ENCODE measurements at places on chromosomes 3 and 15. TPM values are rescaled to one million over a fixed set of nuclear protein-coding genes. Genes with fewer than 3 reads are reported as not detected.

- H3K36me3 ChIP-seq: no peaks in the 10 kb centered on the region
- H3K4me1 ChIP-seq: no peaks in the 10 kb centered on the region
- no peak overlapping the region for H3K4me3 ChIP-seq
- DNase-seq: no peak
- no peak overlapping the region for H3K27ac ChIP-seq
Observed at GRCh38 chr3:78818161-78818985, 949.4 kb downstream of the ROBO1 start.

RPS27L gene
- total RNA-seq: 164 TPM

RAB6B gene
- 7.6 TPM for total RNA-seq

- no peak overlapping the region for H3K4me3 ChIP-seq
- no peak overlapping the region for H3K27ac ChIP-seq
- no peak for DNase-seq
- peaks cover 5% of the 10 kb centered on the region for H3K4me1 ChIP-seq
- no peaks in the 10 kb centered on the region for H3K36me3 ChIP-seq
- no peaks in the 10 kb centered on the region for H3K27me3 ChIP-seq
Observed at GRCh38 chr3:194592798-194593752, 40.1 kb downstream of the TMEM44 start.

GRCh38 chr3:30751610-30752299, 142.7 kb downstream of the GADL1 start:
- H3K36me3 ChIP-seq: no peaks in the 10 kb centered on the region
- DNase-seq: peak; percentile 24
- no peak overlapping the region for H3K4me3 ChIP-seq
- H3K4me1 ChIP-seq: peaks cover 38% of the 10 kb centered on the region

- DNase-seq: peak; percentile 34
- peaks cover 12% of the 10 kb centered on the region for H3K4me1 ChIP-seq
- H3K27me3 ChIP-seq: peaks cover 6% of the 10 kb centered on the region
- H3K27ac ChIP-seq: peak within 1 kb of the TSS; percentile 76
- peak within 1 kb of the TSS; percentile 84 for H3K4me3 ChIP-seq
Observed at GRCh38 chr3:196968233-196969133, at the start of gene PIGZ. PIGZ (minus strand) TSS chr3:196968833; CDS start chr3:196952031, 16,802 bp downstream.

- no peaks in the 10 kb centered on the region for H3K36me3 ChIP-seq
- no peak overlapping the region for H3K4me3 ChIP-seq
- no peaks in the 10 kb centered on the region for H3K27me3 ChIP-seq
- no peak overlapping the region for H3K27ac ChIP-seq
- DNase-seq: no peak
- H3K4me1 ChIP-seq: no peaks in the 10 kb centered on the region
Observed at GRCh38 chr15:88982304-88982945, 69.2 kb upstream of the MFGE8 start.

BSN gene
- total RNA-seq: 0.09 TPM

DNA sequence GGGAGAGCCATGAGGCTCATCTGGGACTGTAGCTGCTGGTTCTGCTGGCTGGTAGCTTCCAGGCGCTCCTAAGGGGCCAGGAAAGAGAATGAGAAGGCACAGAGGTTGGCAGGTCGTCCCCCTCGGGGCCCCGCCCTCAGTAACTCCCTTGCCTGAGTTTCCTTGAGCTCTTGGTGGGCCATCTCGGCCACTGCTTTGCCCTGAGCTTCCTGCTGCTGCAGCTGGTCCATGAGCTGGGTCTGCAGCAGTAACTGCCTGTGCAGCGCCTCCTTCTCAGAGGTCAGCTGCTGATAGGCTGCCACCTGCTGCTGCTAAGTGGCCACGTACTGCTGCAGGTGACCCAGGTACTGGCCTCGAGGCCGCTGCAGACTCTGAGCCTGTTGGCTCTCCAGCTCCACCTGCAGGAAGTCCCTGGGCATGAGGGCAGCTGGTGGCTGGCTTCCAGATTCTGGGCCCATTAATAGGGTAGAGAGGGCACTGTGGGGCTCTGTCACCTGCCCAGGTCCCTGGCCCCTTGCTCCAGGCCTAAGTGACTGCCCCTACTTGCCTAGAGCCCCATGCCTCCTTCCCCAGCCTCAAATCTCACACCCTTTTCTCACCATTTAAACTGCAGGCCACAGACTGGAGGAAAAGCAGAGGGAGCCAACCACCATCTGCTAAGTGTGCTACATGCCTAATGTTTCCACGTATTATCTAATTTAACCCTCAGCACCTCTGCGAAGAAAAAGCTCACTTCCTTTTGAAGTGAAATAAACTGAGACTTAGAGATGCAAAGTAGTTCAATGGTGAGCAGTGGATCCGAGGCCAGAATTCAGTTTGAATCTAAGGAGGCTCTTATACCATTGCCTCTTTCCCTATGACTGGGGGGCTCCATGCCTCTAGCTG, 10.8 kb upstream of the VPS33B start:
- peaks cover 10% of the 10 kb centered on the region for H3K27me3 ChIP-seq
- no peak overlapping the region for H3K27ac ChIP-seq
- peak; percentile 53 for DNase-seq
- no peaks in the 10 kb centered on the region for H3K4me1 ChIP-seq

- no peaks in the 10 kb centered on the region for H3K4me1 ChIP-seq
- no peaks in the 10 kb centered on the region for H3K27me3 ChIP-seq
Observed at GRCh38 chr15:74174958-74175253, 1.4 kb downstream of the ISLR start.

CPB1 gene
- not detected for total RNA-seq

DNA sequence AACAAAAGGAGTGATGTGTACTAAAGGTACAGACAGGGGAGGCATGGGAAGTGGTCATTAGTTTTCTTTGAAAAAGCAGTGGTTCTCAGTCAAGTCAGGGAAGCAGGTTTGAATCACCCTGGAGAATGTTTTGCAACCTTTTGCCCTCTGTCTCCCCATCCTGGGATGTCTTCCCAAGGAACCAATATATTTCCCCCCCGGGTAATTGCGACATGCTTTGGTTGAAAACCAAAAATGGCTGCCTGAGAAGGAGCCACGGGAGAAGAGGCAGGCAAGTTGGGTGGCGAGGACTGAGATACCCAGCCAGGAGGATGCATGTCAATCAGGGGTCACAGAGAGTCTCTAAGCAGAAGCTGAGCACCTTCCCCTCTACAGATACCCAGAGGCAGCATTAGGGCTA, 20.2 kb upstream of the PPP1R2 start:
- H3K4me3 ChIP-seq: no peak overlapping the region
- peaks cover 13% of the 10 kb centered on the region for H3K4me1 ChIP-seq
- H3K27me3 ChIP-seq: peaks cover 4% of the 10 kb centered on the region
- no peaks in the 10 kb centered on the region for H3K36me3 ChIP-seq
- no peak for DNase-seq
- H3K27ac ChIP-seq: no peak overlapping the region

DNA sequence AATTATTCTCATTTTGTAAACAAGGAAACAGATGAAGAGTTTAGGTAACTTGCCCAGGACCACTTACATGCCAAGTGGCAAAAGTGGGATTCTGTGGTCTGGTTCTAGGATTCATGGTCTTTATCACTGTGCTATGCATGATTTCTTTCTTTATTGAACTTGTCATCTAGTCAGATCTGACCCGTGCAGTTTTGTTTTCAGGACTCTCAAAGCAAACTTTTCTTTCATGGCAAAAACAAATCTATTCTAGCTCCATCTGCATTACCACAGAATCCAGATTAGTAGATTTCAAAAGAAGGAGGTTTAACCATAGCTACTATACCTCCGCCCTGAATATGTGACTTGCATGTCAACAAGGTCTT, 404.4 kb downstream of the PTPRG start:
- no peaks in the 10 kb centered on the region for H3K4me1 ChIP-seq
- no peaks in the 10 kb centered on the region for H3K36me3 ChIP-seq
- no peak overlapping the region for H3K27ac ChIP-seq
- no peaks in the 10 kb centered on the region for H3K27me3 ChIP-seq
- H3K4me3 ChIP-seq: no peak overlapping the region
- no peak for DNase-seq

GRCh38 chr15:41892621-41893421, 1.0 kb downstream of the SPTBN5 start:
- no peak overlapping the region for H3K4me3 ChIP-seq
- H3K27ac ChIP-seq: peak overlapping the region; percentile 12
- no peak for DNase-seq
- H3K4me1 ChIP-seq: peaks cover 18% of the 10 kb centered on the region

DNA sequence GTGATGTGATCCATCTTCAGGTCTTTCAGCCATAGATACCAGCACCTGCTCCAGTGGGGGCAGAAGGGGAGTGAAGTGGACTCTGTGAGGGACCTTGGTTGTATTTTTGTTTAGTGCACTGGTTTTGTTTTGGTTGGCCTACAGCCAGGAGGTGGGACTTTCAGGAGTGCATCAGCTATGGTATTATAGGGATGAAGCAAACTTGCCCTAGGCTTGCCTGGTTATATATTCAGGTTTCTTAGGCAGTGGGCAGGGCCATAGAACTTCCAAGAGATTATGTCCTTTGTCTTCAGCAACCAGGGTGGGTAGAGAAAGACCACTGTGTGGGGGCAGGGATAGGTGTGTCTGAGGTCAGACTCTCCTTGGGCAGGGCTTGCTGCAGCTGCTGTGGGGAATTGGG, 337.3 kb upstream of the SGO1 start:
- no peak overlapping the region for H3K27ac ChIP-seq
- DNase-seq: no peak
- H3K4me3 ChIP-seq: no peak overlapping the region

- H3K27ac ChIP-seq: no peak overlapping the region
- H3K4me1 ChIP-seq: peaks cover 9% of the 10 kb centered on the region
- H3K36me3 ChIP-seq: no peaks in the 10 kb centered on the region
- peak; percentile 8 for DNase-seq
Observed at GRCh38 chr15:31297575-31298456, 28.8 kb upstream of the KLF13 start.

DNA sequence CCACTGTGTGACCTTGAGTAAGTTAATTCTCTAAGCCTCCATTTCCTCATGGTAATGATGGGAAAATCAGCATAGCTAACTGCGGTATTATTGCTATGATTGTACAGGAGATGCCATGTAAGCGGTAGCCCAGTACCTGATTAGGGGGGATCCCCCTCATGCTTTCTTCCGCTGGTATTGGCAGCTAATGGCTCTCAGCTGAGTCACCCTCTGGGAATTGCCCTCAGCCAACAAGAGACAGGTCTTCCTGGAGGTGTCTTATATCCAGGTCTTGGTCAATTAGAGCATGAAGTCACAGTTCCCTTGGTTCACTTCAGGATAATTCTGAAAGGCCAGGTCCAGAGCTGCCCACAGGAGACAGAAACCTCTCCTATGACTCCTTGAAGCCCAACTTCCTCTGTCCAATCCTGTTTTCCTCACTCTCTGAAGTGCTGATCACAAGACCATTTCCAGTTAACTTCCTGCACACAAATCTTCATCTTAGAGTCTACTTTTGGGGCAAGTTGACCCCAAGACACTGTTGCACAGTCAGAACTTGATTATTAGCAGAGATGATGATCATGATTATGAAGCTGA, 724.7 kb upstream of the ZNF385D start:
- no peak overlapping the region for H3K27ac ChIP-seq
- no peaks in the 10 kb centered on the region for H3K36me3 ChIP-seq
- H3K4me3 ChIP-seq: no peak overlapping the region
- no peaks in the 10 kb centered on the region for H3K4me1 ChIP-seq
- no peaks in the 10 kb centered on the region for H3K27me3 ChIP-seq

GRCh38 chr15:35288580-35288979, 203.5 kb upstream of the NANOGP8 start:
- H3K36me3 ChIP-seq: no peaks in the 10 kb centered on the region
- no peak overlapping the region for H3K4me3 ChIP-seq
- no peaks in the 10 kb centered on the region for H3K4me1 ChIP-seq

VPS39 gene
- 70.6 TPM for total RNA-seq

LSAMP gene
- total RNA-seq: not detected

GRCh38 chr3:60657972-60658371, 593.3 kb downstream of the FHIT start:
- H3K36me3 ChIP-seq: no peaks in the 10 kb centered on the region
- no peak overlapping the region for H3K27ac ChIP-seq
- DNase-seq: no peak
- H3K27me3 ChIP-seq: peaks cover 2% of the 10 kb centered on the region
- H3K4me1 ChIP-seq: peaks cover 5% of the 10 kb centered on the region

MKRN3 gene
- total RNA-seq: 1.0 TPM

- H3K36me3 ChIP-seq: peaks cover 31% of the 10 kb centered on the region
- DNase-seq: no peak
- H3K27me3 ChIP-seq: no peaks in the 10 kb centered on the region
- H3K4me1 ChIP-seq: peaks cover 14% of the 10 kb centered on the region
- H3K27ac ChIP-seq: no peak overlapping the region
Observed at GRCh38 chr3:19961960-19962359, 15.1 kb downstream of the RAB5A start.

GRCh38 chr3:28088811-28089526, 152.4 kb upstream of the CMC1 start:
- H3K36me3 ChIP-seq: no peaks in the 10 kb centered on the region
- peaks cover 1% of the 10 kb centered on the region for H3K27me3 ChIP-seq
- no peak overlapping the region for H3K27ac ChIP-seq
- no peak for DNase-seq
- no peak overlapping the region for H3K4me3 ChIP-seq

PP2D1 gene
- total RNA-seq: not detected

FETUB gene
- total RNA-seq: not detected

DNA sequence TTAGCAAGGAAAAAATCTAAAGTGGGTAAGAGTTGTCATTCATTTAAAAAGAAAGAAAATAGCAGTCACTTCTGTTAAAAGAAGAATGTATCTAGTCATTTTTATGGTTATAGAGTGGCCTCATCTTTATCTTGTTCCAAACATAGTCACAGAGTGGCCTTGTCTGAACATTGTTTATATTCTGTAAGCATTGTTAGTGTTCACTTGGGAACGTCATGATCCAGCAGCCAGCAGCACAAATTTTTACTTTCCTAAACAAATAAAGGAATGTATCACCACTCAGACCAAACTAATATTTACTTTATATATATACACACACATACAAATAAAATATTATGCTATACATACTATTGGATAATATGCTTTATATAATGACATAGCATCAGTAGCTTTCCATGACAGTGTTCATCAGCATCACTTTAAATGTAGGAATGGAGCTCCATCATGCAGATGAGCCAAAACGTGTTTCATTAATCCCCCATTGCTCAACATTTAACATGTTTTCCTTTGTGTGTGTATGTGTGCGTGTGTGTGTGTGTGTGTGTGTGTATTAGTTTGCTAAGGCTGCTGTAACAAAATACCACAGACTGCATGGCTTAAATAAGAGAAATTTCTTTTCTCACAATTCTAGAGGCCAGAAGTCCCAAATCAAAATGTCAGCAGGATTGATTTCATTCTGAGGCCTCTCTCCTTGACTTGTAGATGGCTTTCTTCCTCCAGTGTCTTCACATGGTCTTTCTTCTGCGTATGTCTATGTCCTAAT, 39.6 kb upstream of the GYG1 start:
- peaks cover 8% of the 10 kb centered on the region for H3K27me3 ChIP-seq
- no peak for DNase-seq
- no peaks in the 10 kb centered on the region for H3K36me3 ChIP-seq
- H3K4me3 ChIP-seq: no peak overlapping the region
- no peaks in the 10 kb centered on the region for H3K4me1 ChIP-seq

TMEM207 gene
- total RNA-seq: not detected

GRCh38 chr3:151234825-151235224, 31.8 kb upstream of the GPR171 start:
- no peak overlapping the region for H3K4me3 ChIP-seq
- no peak overlapping the region for H3K27ac ChIP-seq
- no peak for DNase-seq
- peaks cover 1% of the 10 kb centered on the region for H3K27me3 ChIP-seq
- H3K36me3 ChIP-seq: no peaks in the 10 kb centered on the region

GRCh38 chr15:22810033-22810852, 23.8 kb downstream of the NIPA1 start:
- peaks cover 13% of the 10 kb centered on the region for H3K4me1 ChIP-seq
- DNase-seq: no peak
- H3K4me3 ChIP-seq: no peak overlapping the region

EAF2 gene
- total RNA-seq: 18.5 TPM
